ENCODE measurements at places on chromosomes 1 and 21.

- no peak for DNase-seq
Observed at GRCh38 chr1:3483801-3484444, 29.5 kb downstream of the ARHGEF16 start.

- DNase-seq = no peak
Observed at GRCh38 chr1:56639211-56639610, 5.9 kb upstream of the PRKAA2 start.

DNA sequence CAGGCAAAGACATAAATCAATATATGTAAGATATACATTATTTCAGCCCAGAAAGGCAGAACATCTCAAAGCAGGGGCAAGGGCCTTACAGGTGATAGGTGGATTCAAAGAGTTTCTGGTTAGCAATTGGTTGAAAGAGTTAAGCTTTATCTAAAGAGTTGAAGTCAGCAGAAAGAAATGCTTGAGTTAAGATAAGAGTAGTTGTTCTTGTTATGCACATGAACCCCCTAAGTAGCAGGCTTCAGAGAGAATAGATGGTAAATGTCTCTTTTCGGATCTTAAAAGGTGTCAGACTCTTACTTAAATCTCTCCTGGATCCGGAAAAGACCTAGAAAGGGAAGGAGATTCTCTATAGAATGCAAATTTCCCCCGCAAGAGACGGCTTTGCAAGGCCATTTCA lies 8.3 kb upstream of the ZBTB40 start:
- DNase-seq = no peak

- no peak for DNase-seq
Observed at GRCh38 chr1:181746224-181746623, 262.9 kb downstream of the CACNA1E start.

DNA sequence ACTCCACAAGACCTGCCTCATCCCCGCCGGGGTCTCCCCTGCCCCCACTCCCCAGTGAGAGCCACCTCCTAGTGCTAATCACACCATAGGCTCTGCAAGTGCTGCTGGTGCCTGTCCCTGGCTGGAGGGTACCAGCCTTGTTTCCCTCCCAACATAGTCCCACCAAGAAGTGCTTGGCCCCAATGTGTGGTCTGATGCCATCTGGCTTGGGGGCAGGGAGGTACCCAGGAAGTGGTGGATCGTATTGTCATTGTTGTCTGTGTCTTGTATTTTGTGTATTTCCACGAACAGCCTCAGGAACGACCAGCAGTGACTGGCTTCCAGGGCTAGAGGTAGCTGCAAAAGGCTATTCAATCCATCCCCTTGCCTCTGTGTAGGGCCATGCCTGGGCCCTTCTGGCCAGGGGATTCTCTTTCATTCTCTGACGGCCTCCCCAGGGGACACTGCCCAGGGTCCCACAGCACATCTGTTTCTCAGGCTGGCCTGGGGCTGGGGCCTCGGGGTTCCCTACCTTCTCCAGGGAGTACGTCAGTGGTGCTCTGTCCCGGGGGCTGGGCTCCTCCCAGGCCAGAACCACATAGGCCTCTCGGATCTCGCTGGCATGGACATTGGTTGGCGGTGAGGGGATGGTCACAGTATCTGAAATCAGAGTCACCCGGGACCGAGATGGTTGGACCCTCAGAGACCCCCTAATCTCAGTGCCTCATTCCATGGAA lies 22.8 kb downstream of the MYOM3 start:
- DNase-seq = no peak

DNA sequence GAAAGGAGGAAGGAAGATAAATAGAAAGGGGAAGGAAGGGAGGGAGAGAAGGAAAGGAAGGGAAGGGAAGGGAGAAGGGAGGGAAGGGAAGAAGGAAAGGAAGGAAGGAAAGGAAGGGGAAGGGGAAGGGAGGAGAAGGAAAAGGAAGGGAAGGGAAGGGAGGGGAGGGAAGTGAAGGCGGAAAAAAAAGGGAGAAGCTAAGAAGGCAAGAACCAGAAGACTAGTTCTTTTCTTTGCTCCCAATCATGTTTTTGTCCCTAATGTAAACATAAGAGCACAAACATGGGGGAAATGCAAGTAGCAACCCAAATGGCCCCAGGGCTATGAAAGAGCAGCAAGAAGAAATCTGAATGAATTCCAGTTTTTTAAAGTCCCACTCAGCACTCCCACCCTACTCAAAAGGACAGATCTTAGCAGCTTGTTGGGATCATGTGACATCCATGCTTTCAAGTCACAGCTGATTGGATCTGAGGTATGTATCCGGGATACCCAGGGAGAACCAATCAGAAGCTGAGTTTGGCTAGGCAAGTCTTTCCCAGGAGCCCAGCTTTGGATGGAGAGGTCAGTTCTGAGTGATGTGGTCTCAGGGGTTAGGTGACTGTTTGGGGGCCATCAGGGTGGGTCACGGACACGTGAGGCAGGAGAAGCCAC lies 24.2 kb upstream of the FHAD1 start:
- no peak for DNase-seq

DNA sequence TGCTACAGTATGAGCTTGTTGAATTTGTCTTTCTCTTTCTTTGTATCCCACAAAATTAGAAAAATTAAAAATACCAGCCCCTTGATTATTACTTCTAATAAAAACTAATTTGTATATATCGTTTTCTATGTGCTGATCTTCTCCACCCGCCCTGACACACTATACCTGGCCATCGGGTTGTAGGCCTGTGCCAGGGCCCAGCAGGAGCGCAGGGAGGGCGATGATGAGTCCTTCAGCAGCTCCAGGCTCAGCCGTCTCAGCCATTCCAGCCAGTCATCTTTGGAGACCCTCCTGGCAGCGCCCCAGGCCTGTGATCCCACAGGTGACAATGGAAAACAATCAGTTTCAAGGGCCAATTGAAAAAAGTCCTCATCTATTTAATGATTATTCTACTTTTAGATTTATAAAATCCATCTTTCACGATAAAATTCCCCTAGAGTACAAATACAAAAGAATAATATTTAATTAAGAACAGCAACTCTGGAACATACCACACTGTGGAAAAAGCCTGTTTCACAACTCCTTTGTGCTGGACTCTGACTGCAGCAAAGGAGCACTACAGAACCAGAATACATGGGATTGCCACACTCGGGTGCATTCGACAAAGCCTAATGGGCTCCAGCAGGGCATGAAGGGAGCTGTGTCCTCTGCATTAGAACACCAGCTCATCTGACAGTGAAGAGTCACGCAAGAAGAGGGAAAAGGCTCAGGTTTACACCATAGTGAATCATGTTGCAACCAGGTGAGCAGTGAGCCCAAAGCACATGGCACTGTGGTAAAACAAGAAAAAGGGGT lies 15.4 kb downstream of the ANGPTL7 start:
- DNase-seq = no peak

DNA sequence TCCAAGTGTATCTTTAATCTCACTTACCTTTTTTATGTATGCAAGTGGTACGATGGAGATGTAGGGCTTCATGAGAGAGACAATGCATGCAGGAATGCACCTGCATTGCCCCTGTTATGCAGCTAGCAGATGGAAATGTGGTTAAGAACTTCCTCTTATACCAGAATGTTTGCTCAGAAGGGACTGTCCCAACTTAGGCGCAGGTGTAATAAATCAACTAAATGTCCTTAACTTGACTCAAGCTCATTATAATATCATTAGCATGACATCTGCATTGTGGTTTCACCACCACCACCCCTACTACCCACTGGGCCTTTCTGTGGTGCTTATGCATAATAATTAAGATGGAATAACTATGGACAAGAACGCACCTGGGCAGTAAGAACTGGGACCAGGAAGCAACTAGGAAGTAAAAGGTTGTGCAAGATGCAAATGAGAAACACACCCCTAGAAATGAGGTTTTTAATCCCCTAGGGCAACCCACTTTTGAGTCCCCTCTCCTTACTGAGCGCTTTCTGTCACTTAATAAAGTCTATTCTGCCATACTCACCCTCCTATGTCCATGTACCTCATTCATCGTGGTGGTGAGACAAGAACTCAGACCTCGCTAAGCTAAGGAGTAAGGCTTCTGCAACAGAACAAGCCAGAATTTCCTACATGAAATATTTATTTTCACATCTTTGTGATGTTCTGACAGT lies 1103.3 kb upstream of the B3GALT2 start:
- DNase-seq = no peak

DNA sequence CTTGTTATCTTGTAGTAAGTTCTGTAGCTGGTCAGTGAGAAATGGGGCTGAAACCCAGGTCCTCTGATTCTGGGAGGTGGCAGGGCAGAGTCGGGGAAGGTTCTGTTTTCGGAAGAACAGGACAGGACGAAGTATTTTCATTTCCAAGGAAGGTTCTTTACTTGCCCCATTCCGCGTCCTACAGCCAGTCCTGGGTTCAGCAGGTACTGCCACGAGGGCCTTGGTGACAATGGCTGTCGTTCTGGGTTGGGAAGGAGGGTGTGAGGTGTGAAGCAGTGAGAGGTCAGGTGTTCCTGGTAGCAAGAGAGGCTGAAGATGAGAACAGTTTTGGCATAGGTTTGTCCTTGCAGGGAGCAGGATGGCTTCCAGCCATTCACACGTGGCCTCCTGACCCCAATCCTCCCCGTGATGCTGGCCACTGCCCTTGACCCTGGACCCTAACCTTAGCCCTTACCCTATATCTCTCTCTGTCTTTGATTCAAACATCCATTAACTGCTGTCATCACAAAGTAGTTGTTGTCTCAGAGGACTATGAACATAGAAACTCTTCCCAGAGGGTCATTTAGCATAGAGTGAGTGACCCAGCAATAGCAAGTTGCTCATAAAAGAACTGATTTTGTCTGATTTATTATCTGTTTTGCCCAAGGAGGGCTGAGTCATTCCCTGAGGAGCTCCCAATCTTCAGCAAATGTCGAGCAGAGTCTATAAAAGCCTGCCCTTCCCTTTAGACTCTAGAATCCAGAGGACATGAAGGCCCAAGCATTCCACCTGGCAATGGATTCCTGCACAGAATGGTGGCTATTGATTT lies 25.0 kb downstream of the VASH2 start:
- DNase-seq = no peak

DNA sequence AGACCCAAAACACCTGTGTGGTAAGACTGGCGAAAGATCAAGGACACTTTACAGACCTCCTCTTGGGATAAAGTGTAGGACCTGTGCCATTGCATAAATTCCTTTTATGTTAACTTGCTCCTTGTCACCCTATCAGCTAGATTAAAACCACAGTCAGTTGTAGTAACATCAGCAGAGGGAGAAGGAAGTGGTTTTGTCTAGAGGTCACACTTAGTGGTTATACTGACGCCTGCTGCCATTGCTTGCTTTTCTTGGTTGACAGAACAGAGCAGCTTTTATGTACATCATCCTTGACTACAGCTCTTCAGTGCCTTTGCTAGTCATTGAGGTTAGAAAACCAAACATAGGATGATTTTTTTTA lies 101.4 kb downstream of the PBX1 start:
- no peak for DNase-seq

Measured in AG04449 (cell line).